ENCODE measurements at places on chromosomes 7 and 10.

DNA sequence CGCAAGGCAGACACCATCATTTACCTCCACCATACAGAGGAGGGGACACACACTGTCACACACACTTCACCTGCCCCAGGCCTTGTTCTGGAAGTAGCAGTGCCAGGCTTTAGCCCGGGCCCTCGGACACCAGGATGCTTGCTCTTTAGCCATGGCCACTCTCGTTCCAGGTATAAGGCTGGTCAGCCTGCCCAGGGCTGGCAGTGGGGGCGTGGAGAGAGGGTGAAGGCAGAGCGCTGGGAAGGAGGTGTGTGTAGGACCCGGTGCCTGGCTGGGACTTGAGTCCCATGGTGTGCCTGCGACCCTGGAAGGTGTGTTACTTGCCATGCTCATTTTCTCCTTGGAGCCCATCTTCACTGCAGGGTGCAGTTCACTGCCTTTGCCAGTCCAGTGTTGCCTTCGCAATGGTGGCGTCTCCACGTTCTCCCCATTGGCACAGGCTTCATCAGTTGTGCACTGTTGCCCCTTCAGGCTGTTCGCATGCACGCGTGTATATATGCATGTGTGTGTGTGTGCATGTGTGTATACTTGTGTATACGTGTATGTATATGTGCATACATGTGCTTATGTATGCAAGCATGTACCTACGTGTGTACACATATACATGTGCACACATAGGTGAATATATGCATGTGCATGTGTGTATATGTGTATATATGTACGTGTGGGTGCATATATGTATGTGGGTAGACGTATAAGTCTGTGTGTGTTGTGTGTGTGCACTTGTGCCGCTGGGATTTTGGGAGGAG, 153.4 kb downstream of the CAMK1D start:
- no peak for DNase-seq

DNA sequence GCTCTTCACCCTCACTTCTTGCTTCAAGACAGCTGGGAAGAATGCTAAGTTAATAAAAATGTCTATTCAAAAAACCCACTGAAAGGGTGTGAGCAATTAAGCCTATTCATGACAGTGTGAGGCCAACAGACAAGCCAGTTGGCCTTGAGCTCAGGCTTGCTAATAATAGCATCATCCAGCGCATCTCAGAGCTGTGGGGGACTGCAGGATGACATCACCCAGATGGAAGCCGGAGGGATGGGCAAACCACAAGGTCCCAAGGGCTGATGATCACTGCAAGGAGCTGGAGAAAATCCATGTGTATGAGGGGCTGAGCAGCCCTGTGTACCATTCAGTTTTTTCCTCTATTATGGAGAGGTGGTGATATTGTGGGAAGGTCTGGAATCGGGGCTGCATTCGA, 770.4 kb downstream of the TNS3 start:
- DNase-seq, result no peak

- DNase-seq, result no peak
These were observed 146.1 kb downstream of the VPS50 start for GRCh38 chr7:93378131-93378760.

- DNase-seq, result no peak
These were observed 72.5 kb downstream of the LRRC17 start for GRCh38 chr7:102985176-102985783.

DNA sequence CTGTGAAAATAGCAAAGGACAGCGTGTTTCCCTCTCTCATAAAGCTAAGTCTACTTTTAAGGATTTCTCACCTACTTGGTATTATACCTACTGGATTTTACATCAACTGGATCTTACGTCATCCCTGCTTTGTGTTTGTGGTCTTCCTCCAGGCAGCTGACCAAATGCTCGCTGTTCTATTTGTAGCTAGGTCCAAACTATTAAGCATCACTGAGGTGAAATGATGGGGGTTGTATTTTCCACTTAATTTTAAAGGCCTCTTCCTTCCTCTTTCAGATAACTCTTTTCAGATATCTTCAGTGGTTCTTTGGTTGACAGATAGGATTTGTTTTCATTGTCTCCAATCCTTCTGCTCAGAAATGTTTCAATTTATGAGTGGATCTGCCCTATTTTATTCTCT, 169.7 kb downstream of the RNLS start:
- no peak for DNase-seq

DNA sequence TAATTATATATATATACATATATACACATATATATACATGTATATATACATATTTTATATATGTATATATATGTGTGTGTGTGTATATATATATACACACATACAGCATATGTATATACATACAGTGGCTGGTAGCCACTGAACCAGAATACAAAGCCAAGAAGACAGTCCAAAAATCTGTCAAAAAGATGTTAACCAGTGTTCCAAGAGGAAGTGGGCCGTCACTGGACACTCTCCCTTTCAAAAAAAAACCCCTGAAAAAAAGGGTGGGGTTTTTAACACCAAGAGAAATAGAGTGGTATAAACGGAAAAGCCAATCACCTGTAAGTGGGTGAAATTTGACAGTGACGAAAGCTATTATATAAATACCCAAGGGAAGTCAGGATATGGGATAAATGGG, 31.1 kb upstream of the C1GALT1 start:
- no peak for DNase-seq

GRCh38 chr10:5550621-5551530, 26.1 kb downstream of the CALML3 start:
- peak; percentile 41 for DNase-seq

DNA sequence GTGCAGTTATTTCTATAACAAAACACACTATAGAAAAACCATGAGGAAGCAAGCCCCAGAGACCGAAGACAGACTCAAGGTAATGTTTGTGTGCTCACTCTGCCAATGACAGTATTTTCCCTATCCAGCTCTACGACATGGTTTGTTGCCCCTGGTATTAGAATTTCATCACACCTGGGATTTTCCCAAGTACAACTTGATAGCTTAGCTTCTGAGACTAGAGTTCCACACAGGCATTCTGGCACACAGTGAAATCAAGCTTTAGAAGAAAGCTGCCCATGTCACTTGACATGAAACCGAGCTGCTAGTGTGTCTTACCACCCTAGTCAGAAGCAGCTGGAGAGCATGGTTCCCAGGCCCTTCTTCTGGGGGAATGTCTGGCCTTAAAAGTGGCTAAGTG, 44.1 kb upstream of the AKR1E2 start:
- no peak for DNase-seq

GRCh38 chr7:70165477-70166170, 567.3 kb downstream of the AUTS2 start:
- DNase-seq, result no peak

DNA sequence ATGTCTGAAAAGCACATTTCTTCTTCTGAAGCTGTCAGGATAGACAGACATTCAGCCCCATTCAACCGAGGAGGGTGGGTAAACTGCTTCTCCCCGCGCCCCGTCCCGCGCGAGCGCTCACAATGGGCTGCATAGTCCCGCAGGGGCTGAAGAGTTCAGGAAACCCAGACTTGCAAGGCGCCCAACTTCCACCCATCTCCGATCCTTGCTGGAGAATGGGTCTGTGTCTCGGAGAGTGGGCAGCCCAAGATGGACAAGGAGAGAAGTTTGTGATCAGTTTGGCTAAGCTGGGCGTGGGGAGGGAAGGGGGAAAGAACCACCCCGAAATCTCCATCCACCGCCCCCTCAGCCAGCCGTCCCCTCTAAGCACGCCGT, 686 bp downstream of the AASS start:
- no peak for DNase-seq

- DNase-seq, result no peak
These were observed 30.9 kb downstream of the HDAC9 start for GRCh38 chr7:18526368-18526878.

GRCh38 chr10:34731885-34732701, 83.0 kb downstream of the PARD3 start:
- no peak for DNase-seq

DNA sequence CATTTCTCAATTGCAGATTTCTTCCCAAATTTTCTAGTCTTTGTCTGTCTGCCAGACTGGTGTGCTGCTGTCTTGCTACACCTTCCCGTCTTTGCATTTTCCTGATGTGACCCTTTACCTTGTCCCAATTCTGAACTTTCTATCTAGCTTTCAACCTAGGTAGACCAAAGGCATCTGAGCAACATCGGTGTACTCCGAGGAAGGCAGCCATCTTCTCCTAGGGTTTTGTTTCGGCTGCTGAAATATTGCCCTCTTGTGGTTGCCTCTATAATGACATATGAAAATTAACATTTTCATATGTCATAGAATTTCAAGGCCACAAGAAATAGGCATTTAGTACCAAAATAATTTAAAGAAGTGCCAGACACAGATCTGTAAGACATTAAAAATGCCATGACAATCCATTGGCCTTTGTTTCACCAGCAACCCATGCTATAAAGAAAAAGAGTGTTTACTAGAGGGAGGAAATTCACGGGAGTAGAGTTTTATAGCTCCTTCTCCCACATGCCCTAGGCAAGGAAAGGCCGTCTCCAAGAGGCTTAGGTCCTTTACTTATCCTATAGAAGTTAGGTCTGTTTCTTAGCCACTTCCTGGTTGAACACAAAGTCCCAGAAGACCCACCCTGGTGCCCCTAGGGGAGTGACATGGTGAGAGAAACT, 23.4 kb downstream of the OR9A2 start:
- DNase-seq, result no peak

DNA sequence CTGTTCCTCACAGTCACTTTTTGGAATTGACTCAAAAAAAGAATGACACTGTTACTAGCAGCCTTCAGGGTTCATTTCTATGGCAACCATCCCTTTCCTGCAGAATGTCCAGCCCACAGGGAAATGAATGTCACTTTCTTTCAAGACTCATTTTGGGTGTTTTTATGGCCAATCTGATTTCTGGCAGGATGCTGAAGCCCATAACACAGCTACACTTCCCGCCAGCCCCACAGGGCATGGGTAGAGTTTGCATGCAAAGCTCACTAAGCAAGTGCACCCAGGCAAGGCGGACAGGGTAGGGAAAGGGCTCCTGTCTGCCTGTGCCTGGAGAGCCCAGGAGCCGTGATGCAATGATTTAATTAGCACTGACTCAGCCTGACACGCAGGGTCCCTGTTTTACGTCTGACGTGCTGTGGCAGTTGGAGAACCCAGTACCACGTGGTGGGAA, 26.1 kb upstream of the GPAM start:
- DNase-seq, result no peak

DNA sequence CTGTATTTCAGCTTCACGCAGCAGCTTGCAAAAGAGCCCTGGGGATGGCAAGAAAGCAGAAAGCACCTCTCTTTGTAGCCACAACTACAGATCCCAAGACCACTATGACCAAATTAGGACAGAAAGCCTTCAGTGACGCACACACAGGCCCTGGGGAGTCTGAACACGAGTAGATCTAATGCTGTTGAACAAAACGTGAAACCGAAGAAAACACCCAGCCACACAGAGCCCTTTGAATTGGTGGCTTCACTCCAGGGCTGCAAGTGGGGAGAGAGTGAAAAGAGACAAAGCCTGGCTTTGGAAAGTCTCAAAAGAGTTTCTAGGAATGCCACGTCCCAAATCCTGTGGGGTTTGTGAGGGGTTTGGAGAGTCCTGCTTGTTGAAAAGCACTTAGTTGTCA, 28.4 kb downstream of the PLXNA4 start:
- no peak for DNase-seq

DNA sequence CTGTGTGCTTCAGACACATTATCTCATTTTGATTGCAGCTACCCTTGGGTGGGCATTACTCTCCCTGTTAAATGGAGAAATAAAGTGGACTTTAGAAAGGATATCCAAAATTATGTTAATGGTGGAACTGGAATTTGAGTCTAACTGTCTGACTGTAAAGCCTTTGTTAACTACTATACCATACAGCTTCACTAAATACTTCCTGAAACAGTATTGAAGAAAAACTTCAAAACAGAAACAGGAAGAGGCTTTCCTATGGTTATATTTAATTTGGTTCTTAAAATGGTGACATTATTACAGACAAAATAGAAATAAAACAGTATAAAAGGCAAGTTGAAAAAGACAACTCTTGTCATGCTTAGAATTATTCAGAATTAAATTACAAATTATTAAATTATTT, 25.0 kb downstream of the SPAG6 start:
- no peak for DNase-seq

Measured in lower lobe of right lung (tissue), 2 donors.